Kidney (tissue), 22 donors: ENCODE measurements at places on chromosomes 4 and X. TPM values are rescaled to one million over a fixed set of nuclear protein-coding genes. Genes with fewer than 3 reads are reported as not detected.

The CLDN22 gene
- polyA plus RNA-seq, result 0.39 TPM

The TLR6 gene
- 0.62 TPM for polyA plus RNA-seq

The UGT2B10 gene
- polyA plus RNA-seq, result not detected

The CDS1 gene
- 13.5 TPM for polyA plus RNA-seq

The SNCA gene
- 17.1 TPM for polyA plus RNA-seq

The BEX5 gene
- 42.4 TPM for polyA plus RNA-seq

The CNGA1 gene
- 3.7 TPM for polyA plus RNA-seq

The BGN gene
- polyA plus RNA-seq, result 288 TPM

The HPSE gene
- polyA plus RNA-seq, result 1.9 TPM

The FAM47A gene
- not detected for polyA plus RNA-seq

The OTOP1 gene
- polyA plus RNA-seq, result not detected

The DRP2 gene
- not detected for polyA plus RNA-seq

The GPR82 gene
- 0.15 TPM for polyA plus RNA-seq

The PRKX gene
- 7.7 TPM for polyA plus RNA-seq

The EREG gene
- not detected for polyA plus RNA-seq

The MMRN1 gene
- polyA plus RNA-seq, result 0.62 TPM

The ARHGAP24 gene
- polyA plus RNA-seq, result 78.1 TPM

The STATH gene
- not detected for polyA plus RNA-seq
